ENCODE measurements at places on chromosomes 1 and 21.

DNA sequence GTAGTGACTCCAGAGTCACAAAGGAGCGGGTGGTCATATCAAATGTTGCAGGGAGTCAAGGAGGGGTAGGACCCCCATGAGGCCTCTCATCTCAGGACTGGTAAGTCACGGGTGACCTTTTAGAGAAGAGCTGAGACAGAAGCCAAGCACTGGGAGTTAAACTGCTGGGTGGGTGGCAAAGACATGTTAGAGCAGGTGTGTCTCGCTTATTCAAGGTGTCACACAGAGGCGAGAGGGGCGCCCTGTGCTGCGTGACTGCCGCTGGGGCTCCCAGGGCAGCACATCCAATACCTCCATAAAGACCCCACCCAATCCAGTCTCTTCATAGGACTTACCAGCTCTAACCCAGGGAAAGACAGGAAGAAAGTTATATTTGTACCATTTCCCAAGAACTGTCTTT, 15.2 kb downstream of the CASQ2 start:
- DNase-seq = no peak

GRCh38 chr21:27694667-27695066, 727.8 kb upstream of the ADAMTS5 start:
- no peak for DNase-seq

- no peak for DNase-seq
Observed at GRCh38 chr1:179831852-179832699, 45.5 kb downstream of the TOR1AIP2 start.

DNA sequence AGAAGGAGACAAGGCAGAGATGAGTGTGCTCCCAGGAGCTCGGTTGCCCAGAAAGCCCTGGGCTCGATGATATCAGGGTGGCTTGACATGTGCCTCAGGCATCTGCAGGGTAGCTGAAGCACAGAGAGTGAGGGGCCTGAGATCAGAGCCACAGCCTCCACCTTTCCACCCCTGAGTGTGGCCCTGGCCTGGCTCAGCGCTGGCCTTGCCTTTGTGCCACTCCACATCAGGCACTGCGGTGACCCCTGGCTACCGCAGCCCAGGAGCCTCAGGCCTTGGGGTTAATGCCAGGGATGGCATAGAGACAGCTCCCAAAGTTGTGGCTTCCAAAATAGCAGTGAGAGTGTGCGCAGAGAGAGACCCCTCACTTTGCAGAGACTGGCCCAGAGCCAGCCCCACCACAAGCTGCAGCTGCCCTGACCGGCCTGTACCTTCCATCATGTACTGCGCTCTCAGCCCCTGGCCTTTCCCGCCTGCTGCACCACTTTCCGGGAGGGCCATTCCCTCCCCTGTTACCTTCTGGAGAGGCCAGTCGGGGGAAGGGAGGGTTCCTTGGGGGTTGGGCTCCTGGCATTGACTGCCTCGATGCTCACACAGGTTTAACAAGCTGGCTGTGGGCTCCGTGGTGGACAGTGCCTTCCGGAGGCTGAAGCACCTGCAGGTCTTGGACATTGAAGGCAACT, 19.5 kb downstream of the PODN start:
- DNase-seq = no peak

DNA sequence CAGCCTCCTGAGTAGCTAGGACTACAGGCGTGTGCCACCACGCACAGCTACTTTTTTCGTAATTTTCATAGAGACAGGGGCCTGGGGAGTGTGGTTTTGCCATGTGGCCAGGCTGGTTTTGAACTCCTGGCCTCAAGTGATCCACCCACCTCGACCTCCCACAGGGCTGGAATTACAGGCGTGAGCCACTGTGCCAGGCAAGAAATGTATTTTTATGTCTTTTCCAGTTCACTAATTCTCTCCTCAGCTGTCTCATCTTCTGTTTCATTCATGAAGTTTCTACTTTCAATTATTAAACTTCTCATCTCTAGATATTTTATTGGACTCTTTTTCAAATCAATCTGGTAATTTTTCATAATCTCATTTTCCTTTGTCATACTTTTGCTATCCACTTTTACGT, 72.1 kb upstream of the DISP3 start:
- DNase-seq = no peak

GRCh38 chr1:99570486-99571089, 75.3 kb upstream of the PALMD start:
- no peak for DNase-seq

DNA sequence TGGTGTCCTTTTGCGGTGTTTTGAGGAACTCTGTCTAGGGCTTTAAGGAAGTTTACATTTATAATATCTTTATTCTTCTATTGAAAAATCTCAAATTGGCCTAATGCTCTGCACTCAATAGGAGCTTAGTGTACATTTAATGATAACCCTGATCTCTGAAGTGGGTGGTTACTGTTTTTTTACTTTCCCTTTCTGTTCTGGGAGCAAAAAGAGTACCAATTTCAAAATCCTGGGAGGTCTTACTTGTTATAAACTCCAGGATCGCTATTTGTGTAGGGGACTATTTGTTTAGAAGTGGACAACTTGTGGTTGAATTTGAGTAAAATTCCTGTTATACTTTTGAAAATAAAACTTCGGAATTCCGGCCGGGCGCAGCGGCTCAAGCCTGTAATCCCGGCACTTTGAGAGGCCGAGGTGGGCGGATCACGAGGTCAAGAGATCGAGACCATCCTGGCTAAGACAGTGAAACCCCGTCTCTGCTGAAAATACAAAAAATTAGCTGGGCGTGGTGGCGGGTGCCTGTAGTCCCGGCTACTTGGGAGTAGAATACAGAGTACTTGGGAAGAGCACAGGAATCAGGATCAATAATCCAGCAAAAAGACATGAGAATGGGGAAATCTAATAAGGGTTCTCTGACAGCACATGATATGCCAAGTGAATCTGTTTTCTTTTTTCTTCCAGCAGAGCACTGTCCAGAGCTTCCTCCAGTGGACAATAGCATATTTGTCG, 1.1 kb downstream of the C4BPB start:
- no peak for DNase-seq

DNA sequence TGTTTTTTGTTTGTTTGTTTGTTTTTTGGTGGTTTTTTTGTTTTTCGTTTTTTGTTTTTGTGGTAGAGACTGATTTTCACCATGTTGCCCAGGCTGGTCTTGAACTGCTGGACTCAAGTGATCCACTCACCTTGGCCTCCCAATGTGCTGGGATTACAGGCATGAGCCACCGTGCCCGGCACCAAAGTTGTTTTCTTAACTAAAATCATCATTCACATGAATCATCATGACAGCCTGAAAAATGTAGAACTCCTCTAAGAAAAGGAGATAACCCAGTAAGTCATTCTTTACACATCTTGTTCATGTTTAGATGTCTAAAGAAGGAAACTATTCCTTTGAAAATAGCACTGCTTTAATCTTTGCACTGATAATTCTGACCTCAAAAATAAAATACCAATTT, 37.5 kb downstream of the DISP1 start:
- no peak for DNase-seq

DNA sequence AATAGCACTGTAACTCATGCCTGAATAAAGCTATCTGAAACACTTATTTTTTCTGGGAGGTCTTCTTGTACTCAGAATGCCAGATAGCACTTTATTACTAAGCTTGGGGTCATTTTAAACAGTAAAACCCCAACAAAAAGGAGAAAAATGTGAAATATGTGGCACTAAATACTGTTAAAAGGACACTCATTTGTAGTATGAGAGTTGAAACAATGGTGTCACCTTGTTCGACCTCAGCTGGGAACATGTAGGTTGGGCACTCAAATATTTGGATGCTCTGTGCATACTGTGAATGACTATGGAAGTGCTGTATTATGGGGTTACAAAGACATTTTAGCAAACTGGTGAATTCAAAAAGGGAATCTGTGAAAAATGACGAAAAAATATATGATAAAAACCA, 53.9 kb downstream of the SELENOF start:
- no peak for DNase-seq

GRCh38 chr1:115761601-115762302, 6.8 kb downstream of the CASQ2 start:
- DNase-seq = no peak

DNA sequence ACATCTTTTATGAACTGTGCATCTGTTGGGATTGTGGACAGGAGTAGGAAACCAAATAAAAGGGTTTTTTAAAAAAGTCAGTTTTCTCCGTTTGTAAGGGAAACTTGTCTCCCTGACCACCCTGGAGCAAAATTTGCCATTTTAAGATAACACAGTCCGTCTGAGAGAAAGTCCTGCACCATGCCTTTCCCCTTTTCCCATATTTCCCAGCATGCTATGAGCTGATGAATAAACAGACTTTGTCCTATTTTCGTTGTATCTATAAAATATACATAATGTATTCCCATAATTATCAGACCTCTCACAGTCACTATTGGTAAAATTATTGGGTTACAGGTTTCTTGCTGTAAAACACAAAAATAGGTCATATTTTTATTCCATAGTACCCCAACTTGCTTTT, 1.7 kb upstream of the AKT3 start:
- no peak for DNase-seq

- DNase-seq = no peak
Observed at GRCh38 chr21:37292941-37293340, 25.8 kb upstream of the VPS26C start.

- DNase-seq = no peak
Observed at GRCh38 chr1:43239484-43239883, 30.3 kb upstream of the TMEM125 start.

GRCh38 chr1:167553136-167554027, at the start of gene CREG1:
Gene CREG1 (minus strand): TSS chr1:167553762.
- DNase-seq = peak; percentile 80

DNA sequence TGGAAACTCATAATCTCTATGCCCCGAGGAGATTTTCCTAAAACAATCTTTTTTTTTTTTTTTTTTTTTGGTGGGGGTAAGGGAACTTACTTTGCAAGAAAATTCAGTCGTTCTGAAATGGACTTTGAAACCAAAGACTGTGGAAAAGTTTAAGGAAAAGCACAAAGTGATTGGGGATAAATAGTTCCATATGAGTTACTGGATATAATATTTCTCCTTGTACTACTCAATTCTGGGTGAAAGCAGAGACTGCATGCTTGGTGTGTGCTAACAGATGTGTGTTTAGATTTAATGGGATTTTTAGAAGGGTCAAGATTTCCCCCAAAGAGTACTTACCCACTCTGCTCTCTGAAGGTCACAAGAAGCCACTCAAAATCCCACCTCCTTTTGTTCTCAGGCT, 204.9 kb upstream of the USP24 start:
- DNase-seq = no peak
